ENCODE measurements at places on chromosomes 16 and 17.

DNA sequence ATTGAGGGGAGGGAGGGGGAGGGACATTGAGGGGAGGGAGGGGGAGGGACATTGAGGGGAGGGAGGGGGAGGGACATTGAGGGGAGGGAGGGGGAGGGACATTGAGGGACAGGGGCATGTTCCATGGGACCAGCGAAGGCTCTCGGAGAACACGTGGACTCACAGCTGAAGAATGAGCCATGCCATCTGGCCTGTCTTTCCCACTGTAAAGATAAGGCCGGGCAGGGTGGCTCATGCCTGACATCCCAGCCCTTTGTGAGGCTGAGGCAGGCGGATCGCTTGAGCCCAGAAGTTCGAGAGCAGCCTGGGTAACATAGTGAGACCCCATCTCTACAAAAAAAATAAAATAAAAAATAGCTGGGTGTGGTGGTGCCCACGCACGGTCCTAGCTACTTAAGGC, 32.5 kb downstream of the RPH3AL start:
- DNase-seq = no peak

DNA sequence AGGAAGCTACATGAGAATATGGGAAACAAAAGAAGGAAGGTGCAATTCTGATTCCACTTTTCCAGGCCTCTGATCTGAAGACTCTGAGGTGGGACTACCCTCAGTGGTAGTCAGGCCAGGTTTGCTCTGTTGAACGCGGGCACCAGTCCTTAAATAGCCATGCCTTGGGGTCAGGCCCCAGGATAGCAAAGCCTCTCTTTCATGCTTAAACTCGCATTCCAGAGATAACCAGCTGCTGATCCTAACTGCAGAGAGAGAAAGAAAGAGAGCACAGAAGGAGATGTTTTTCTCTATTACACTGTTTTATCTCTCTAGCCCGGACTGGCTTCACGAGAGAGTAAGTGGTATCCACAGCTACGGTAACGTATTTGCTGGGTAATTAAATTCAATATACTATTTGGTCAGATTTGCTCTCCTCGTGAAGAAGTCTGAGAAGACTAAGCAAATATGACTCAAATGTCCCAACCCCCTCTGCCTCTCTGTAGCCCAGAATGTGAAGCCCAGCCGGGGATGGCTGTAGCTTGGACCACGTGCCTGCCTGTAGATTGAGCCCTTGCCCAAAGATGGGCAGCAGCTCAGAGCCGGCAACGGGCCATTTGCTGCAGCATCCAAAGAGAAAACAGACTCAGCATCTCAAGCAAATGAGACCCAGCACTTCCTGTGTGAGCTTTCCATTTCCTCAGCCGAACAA, 122.2 kb downstream of the SMG6 start:
- DNase-seq = no peak

DNA sequence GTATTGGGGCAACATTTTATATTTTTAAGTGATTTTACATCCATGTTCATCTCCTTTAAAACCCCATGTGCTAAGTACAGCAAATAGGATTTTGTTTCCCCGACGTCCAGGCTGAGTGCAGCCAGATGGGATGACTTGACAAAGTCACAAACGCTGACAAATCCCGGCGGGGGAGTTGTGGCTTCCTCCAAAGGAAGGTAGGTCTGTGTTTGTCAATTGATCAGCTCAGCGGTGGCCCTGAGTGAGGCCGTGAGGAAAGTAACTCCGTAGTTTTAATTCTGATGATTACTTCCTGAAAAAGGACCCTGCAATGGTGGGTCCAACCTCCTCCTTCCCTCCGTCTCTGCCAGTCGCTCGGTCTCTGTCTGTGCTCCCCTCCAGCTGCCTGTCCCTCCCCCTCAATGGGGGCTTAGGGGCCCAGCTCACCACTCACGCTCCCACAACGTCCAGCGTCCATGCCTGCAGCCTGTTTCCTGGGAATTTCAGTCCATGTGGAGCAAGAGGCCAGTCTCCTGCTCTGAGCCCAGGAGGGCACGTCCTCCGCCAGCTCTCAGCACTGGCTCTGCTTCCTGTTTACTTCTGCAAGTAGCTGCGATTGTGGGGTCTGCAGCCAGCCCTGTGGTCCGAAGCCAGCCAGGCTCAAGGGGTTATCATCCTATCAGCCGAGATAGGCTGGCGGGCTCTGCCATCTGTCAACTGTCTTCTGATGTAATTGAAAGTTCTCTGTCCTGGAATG, 209.4 kb upstream of the FOXF1 start:
- no peak for DNase-seq

DNA sequence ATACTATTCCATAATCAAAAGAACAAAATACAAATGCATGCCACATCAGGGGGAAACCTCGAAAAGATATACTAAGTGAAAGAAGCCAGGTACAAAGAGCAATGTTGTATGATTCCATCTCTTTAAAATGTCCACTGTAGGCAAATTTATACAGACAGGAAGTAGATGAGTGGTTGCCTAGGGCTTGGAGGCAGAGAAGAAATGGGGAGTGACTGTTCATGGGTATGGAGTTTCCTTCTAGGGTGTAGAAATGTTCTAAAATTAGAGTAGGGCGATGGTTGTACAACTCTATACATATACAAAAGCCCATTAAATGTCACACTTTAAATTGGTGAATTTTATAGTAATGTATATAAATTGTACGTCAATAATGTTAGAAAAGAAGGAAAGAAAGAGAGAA, 128.1 kb downstream of the MAF start:
- DNase-seq = no peak

GRCh38 chr16:48498769-48499631, 111.0 kb downstream of the N4BP1 start:
- DNase-seq = no peak

DNA sequence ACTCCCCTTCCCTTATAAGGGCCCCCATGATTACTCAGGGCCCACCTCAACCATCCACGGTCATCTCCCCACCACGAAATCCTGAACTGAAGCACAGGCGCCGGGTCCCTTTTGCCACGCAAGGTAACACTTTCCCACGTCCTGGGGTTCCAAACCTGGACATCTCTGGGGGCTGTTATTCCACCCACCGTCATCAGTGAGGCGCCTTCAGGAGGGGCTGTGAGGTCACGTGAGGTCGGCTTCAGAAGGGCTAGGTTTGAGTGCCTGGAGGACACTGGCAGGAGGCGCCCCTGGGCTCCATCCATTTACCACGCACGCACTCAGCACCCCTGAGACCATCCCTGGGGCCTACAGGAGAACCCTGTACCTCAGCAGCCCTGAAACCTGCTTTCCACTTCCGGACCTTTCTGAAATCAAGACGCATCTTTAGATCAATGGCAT, 4.1 kb downstream of the CD2BP2 start:
- DNase-seq = no peak

GRCh38 chr17:46181940-46182339, 11.3 kb downstream of the KANSL1 start:
- DNase-seq = no peak

DNA sequence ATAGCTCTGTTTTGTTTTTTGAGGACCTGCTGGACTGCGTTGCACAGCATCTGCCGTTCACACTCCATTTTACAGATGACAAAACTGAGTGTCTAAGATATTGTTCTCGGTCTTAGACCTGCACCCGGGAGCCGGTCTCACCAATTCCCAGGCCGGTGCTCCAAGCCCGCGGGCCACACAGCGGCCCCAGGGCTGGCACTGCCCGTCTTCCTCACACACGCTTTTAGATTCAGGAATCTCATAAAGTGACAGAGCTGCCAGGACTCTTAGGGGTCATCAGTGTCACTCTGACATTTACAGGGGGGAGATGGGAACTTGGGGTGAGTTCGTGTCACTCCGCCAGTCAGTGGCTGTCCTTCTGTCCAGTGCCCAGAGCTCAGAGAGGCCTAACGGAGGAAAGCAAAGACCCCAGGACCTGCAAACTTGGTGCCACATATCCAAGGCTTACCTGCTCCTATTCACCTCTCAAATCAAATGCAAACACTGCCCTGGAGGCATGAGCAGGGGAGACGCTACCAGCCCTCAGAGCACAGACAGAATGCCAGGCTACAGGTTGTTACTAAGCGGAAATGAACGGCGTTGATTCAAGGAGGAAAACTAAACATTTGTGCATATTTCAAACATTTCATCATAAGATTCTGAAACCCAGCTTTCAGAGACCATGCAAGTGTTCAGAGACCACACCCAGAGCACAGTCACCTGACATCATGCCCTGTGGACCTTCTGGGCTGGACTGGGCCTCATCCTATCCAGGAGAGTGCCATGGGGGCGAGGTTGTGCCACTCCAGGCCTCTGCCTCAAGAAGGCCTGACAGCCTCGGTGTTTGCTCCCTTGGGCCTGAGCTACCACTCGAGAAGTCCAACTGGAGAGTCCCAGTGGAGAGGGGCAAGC, 29.5 kb downstream of the TNFRSF13B start:
- DNase-seq = no peak

DNA sequence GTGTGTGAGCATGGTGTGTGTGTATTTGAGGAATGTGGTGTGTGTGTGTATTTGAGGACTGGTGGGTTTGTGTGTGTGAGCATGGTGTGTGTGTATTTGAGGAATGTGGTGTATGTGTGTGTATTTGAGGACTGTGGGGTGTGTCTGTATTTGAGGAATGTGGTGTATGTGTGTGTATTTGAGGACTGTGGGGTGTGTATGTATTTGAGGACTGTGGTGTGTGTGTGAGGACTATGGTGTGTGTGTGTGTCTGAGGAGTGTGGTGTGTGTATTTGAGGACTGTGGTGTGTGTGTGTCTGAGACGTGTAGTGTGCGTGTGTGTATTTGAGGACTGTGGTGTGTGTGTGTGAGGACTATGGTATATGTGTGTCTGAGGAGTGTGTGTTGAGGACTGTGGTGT, 18.0 kb upstream of the CACNG1 start:
- DNase-seq = no peak

DNA sequence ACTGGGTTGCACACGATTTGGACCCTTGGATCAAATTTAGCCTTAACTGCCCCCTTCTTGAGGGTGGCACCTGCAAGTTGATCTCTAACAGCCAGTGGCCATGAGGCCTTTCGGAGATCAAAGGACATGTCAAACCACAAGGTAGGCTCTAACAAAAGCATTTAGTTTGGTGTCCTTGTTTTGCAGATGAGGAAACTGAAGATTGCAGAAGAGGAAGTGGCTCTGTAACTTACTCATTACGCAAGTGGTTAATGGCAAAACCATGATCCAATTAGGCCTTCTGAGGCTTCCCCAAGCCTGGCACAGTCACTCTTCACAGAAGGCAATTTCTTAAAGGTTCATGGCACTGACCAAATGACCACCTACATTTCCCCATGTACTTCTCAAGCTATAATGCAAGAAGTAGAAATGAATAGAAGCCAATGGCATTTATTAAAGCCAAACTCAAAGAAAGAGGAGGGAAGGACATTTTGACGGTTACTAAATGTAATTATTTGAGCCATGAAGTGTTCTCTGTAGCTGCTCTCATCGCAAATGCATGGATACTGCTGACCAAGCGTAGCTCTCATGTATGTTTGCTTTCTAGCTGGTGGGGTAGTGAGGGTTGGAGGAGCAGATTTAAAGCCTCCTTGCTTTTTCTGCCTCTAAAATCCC, 32.8 kb upstream of the ABCC12 start:
- no peak for DNase-seq

GRCh38 chr17:28141313-28141712, 98.8 kb downstream of the NLK start:
- no peak for DNase-seq

DNA sequence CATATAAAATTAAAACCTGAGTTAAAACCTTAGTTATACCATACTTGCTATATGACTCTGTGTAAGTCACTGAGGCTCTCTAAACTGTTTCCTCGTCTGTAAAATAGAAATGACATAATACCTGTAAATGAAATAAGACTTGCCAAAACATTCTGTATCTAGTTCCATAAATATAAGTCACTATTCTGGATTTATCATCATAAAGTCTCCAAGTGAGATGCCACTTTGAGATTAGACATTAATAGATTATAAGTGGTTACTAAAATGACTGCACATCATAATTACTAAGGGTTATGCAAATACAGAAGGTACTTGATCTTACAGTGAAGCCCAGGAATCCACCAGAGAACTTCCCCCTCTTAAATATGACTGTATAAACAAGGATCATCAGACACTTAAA, 12.0 kb upstream of the BRIP1 start:
- no peak for DNase-seq

DNA sequence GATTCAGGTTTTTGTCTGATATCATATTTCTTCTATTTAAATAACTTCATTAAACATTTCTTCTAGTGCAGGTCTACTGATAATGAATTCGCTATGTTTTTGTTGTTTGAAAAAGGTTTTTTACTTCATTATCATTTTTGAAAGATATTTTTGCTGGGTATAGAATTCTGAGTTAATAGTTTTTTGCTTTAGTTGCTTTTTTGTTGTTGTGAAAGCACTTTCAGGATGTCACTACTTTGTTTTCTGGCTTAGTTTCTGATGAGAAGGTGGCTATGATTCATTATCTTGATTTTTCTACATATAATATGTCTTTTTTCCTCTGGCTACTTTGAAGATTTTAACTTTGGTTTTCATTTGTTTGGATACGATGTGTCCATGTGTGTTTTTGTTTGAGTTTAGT, 3.5 kb downstream of the ZFP1 start:
- DNase-seq = no peak

DNA sequence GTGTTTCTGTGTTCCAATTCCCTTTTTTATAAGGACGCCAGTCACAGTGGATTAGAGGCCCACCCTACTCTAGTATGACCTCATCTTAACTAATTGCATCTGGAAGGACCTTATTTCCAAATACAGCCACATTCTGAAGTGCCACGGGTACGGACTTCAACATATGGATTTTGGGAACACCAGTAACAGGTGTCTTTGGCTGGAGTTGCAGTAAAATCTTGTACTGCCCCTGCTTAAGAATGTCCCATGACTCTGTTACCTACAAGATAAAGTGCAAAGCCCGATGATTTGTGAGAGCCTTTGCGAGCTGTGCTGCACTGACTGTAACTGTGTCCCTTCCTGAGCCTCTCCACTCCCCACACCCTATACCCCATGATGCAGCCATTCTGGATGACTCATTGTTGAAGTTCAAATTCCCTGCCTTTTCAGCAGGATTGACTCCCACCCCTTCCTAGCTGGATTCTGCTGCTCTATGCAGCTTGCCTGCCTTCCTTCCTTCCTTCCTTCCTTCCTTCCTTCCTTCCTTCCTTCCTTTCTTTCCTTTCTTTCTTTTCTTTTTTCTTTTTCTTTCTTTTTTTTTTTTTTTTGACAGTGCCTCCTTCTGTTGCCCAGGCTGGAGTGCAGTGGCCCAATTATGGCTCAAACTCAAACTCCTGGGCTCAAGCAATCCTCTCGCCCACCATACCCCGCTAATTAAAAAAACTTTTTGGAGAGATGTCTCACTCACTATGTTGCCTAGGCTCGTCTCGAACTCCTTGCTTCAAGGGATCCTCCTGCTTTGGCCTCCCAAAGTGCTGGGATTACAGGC, 2.1 kb downstream of the HCRT start:
- no peak for DNase-seq

- no peak for DNase-seq
These were observed 43.9 kb upstream of the SREBF1 start for GRCh38 chr17:17880577-17881196.

- no peak for DNase-seq
These were observed 204.6 kb downstream of the STX8 start for GRCh38 chr17:9371019-9371418.

Data from germinal center (tissue), 1 donor.